Muscle of leg (tissue), 16 donors: ENCODE measurements at places on chromosomes 2 and 18. TPM values are rescaled to one million over a fixed set of nuclear protein-coding genes. Genes with fewer than 3 reads are reported as not detected.

GRCh38 chr2:189782221-189782671 is 1.9 kb downstream of the ORMDL1 start:
- peak; percentile 9 for DNase-seq
- no peak overlapping the region for H3K4me3 ChIP-seq
- H3K4me1 ChIP-seq = peaks cover 2% of the 10 kb centered on the region
- H3K36me3 ChIP-seq = peaks cover 21% of the 10 kb centered on the region

The CLASP1 gene
- polyA plus RNA-seq = 51.7 TPM

DNA sequence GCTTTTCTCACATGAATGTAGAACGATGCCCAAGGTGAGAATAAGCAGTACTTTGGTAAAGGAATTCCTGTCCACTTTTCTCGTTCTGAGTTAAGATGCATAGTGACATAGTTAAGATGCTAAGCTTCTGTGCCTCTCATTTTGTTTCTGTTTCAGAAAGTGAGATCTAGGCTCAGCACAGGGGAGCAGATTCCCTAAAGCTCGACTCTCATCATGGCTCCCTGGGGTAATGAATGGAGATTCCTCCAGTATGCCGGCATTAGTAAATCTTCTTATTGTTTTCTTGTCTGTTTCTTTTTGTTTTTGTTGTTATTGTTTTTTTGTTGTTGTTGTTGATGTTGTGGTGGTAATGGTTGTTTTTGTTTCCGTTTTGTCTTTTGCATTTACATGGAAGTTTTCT is 225.4 kb downstream of the LRRTM4 start:
- H3K4me1 ChIP-seq = no peaks in the 10 kb centered on the region
- no peaks in the 10 kb centered on the region for H3K27me3 ChIP-seq
- DNase-seq = no peak
- no peaks in the 10 kb centered on the region for H3K36me3 ChIP-seq

DNA sequence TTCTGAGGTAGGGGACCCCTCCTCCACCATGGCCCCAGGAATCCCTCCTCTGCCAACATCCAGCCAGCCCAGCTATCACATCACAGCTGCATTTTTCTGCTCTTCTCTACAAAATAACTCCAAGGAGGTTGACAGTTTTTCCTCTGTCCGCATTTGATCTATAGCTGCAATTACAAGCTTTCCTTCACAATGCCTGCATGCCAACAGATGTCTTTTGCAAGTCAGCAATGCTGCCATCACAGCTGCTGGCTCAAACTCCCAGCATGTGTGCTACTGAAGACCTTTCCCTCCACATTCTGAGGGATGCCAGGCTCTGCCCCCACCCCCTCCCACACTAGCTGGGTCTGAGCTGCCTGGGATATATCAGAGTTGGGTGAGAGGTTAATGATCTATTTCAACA is 51.7 kb downstream of the MCFD2 start:
- H3K4me1 ChIP-seq = peaks cover 24% of the 10 kb centered on the region
- DNase-seq = peak; percentile 69
- H3K27ac ChIP-seq = peak overlapping the region; percentile 18
- no peaks in the 10 kb centered on the region for H3K27me3 ChIP-seq
- H3K4me3 ChIP-seq = no peak overlapping the region
